ENCODE measurements at places on chromosomes 4 and X. TPM values are rescaled to one million over a fixed set of nuclear protein-coding genes. Genes with fewer than 3 reads are reported as not detected.
A peak's percentile ranks its signal among the peaks of the same experiment; 100 is the strongest.

DNA sequence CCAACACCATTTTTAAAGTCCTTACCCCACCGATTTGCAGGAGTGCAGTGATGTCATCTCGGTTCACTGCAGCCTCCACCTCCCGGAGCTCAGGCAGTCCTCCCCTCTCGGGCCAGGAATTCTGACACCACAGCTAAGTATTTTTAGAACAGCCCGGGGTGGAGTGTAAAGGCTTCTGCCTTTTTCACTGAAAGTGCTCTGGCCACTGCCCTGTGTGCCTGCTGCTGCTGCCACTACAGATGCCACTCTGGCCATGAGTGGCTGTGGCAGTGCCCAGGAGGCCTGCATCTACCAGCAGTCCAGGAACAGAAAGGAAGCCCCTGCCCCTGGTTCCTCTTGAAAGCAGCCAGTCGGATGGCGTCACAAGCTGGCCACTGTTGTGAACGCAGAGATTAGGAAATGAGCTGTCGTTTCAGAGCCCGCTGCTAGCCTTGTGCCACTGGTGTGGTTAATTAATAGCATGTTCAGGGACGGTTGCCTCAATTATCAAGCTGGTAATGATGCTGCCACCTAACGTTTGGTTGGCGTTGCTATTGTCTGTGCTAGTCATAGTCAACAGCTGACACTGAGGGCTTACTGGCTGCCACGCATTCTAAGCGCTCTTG is 23.6 kb upstream of the TBC1D14 start:
- peak; percentile 49 for DNase-seq

DNA sequence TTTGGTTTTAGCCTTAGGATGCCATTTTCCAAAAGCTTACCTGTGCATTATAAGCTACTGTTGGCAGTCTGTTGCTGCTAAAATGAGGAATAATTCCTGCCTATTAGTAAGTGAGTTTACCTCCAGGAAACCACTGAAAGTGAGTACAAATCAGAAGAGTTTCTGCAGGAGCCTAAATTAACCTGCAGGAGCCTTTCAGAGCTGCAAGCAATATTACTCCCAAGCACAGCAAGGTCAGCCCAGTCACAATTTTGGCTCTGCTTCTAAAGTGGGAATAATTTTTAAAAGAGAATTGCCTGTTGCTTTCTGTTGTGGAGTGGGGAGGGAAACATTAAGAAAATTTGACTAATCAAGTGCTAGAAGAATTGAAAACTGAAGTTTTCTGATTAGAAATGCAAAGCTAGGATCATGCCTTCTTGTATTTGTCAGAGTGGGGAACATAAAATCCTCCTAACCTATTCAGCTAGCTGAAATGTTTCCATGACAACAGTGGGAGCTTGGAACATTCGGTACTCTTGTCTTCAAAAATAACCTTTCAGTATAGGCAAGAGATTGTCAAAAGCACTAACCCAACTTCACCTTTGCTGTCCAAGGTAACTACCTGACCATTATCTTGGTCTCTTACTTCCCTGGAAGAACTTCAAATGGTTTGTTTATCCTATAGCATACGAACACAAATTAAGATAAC is 193.2 kb downstream of the COMMD8 start:
- DNase-seq, result no peak

DNA sequence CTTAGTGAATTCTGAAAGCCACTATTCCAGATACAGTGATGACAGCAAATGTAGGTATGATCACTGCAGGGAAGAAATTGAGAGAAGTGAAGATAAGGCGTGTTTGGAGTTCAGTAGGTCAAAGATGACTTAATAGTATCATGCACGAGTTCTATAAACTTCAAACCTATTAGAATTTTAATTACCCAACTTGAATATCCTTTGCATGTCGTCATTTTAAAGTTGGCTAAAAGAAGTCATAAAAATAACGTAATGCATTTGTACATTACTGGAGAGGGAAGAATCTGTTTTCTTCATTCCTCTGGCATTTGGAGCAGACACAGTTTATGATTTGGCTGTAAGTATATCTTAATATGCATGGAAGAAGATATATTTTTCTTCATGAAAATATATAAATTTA is 68.6 kb upstream of the MXRA5 start:
- DNase-seq, result no peak

GRCh38 chr4:76147454-76148141 is 599 bp downstream of the NUP54 start:
- DNase-seq, result peak; percentile 87

GRCh38 chrX:6983207-6983955 is 164.1 kb upstream of the STS start:
- no peak for DNase-seq

The OTC gene
- total RNA-seq, result not detected

The CD38 gene
- 2.9 TPM for total RNA-seq

The SYTL5 gene
- total RNA-seq, result 18.0 TPM
